ENCODE measurements at places on chromosomes 12 and 14. TPM values are rescaled to one million over a fixed set of nuclear protein-coding genes. Genes with fewer than 3 reads are reported as not detected.

Gene TMEM233
- polyA plus RNA-seq = 0.15 TPM

Gene ZC2HC1C
- 14.6 TPM for polyA plus RNA-seq

Gene ADCK1
- 33.9 TPM for polyA plus RNA-seq

Gene DPPA3
- polyA plus RNA-seq = not detected
